ENCODE measurements at places on chromosomes 11 and 22.

DNA sequence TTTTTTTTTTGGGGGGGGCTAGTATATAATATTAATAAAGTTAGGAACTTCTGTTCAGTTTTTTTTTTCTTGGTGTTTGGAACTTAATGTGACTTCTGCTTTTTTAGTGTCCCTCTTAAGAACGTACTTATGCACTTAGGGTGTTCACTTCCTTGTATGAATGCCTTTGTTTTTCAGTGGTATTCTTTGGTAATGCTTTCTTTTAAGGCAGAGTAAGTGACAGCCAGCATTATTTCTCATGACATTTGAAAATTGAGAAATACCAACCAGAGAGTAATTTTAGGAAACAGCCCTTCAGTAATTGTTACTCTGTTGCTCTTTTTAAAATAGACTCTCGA is 2.4 kb downstream of the GRK3 start:
- DNase-seq, result no peak

DNA sequence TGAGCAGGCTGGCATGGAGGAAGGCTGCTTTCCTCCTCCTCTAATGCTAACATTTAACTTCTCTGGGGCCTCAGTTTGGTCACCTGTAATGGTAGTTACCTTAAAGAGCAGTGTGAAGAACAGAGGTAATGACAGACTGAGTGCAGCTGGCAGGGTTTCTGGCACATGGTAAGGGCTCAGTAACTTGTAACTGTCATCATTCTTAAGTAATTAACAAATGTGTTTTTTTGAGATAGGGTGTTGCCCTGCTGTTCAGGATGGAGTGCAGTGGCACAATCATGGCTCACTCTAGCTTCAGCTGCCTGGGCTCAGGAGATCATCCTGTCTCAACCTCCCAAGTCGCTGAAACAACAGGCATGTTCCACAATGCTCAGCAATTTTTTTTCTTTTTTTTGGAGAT is 242.0 kb upstream of the SYN3 start:
- DNase-seq, result no peak

DNA sequence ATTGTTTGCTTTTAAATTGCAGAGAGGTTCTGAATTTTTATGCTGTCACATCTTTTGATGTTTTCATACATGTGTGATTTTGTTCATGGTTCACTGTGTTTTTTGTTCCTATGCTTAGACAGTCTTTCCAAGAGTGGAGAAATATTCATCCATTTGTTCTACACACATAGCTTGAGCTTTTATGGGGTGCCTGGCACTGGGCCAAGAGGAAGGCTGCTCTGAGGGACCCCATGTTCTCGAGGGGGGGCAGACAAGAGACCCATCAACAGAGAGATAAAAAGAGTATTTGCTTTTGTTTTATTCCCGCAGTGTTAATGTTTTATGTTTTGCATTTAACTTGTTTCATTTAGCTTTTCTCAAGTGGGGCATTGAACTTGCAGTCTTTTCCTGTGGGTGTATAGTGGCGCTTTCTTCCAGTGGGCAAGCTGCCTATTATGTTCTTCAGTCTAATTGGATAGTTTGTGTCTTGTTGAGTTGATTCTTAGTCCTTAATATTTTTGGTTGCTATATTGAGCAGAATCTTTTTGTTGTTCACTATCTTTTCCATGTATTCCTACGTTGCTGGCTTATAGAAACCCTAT is 57.7 kb downstream of the CABIN1 start:
- DNase-seq, result no peak

GRCh38 chr11:9688716-9689511 is 25.0 kb downstream of the SWAP70 start:
- DNase-seq, result no peak

GRCh38 chr11:99693941-99694492 is 673.3 kb downstream of the CNTN5 start:
- DNase-seq, result no peak

GRCh38 chr11:16759857-16760508 is 21.5 kb downstream of the C11orf58 start:
- DNase-seq, result no peak

GRCh38 chr22:45508814-45509213 is 6.1 kb downstream of the FBLN1 start:
- DNase-seq, result no peak

- no peak for DNase-seq
Measured at GRCh38 chr11:46391578-46392420, at the start of gene CHRM4. CHRM4 (minus strand) TSS chr11:46391776; CDS start chr11:46386557, 5,219 bp downstream.
